ENCODE measurements at places on chromosomes 1 and 21. TPM values are rescaled to one million over a fixed set of nuclear protein-coding genes. Genes with fewer than 3 reads are reported as not detected.

Gene WDR64
- total RNA-seq: not detected

Gene CD164L2
- total RNA-seq: 0.63 TPM

Gene OR2L13
- total RNA-seq: not detected

Gene LIPI
- total RNA-seq: not detected

GRCh38 chr1:186722711-186723309, 42.6 kb upstream of the PTGS2 start:
- no peak for DNase-seq

All from kidney (tissue), 22 donors.